Activated T-helper 2 cell treated with anti-CD3 and anti-CD28 coated beads, Interferon-gamma antibody, Interleukin-2, Interleukin-4, amounts not matched to agents 10 μg/mL and 5 μg/mL and 100 μg/mL, durations not matched to agents 14 hours and 24 hours and 36 hours (primary cell): ENCODE measurements at places on chromosomes 1 and 21. TPM values are rescaled to one million over a fixed set of nuclear protein-coding genes. Genes with fewer than 3 reads are reported as not detected.

S100A6 gene
- 209 and 229 TPM in 2 replicates for total RNA-seq

CACNA1S gene
- total RNA-seq: not detected in 2 replicates

DNA sequence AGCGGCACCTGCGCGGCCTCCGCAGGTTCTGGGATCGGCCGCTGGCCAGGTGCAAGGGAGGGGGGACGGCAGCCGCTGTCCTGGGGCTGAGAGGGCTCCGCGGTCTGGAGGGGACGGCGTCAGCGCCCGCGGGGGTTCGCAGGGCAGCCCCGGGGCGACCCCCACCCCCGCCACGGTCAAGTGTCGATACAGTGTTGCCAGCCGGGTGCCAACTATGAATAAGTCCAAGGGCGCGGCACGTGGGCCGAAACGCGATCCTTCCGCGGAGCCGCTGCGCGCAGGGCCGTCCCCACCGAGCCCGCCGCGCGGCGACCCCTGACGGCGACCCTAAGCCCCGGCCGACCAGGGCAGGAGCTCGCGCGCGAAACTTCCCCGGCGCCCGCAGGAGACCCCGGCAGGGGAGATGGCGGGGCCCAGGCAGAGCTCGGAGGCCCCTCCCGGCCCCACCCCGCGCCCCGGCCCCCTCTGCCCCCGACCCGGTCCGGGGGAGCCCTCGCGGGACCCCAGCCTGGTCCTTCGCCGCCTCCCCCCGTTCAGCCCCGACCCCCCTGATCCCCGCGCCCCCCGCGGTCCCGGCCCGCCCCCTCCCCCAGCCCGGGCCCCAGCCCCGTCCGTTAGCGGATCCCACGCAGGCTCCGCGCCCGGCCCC is 586 bp upstream of the AGPAT3 start:
- H3K4me1 ChIP-seq: peaks cover 36% of the 10 kb centered on the region
- H3K4me3 ChIP-seq: peak overlapping the region; percentile 30

- no peaks in the 10 kb centered on the region for H3K4me1 ChIP-seq
- H3K4me3 ChIP-seq: no peak overlapping the region
- no peak for DNase-seq
- H3K27ac ChIP-seq: no peak overlapping the region
Observed at GRCh38 chr1:218926631-218927030, 247.0 kb upstream of the LYPLAL1 start.

GRCh38 chr1:17502326-17502778 is 37.1 kb upstream of the ARHGEF10L start:
- H3K4me3 ChIP-seq: no peak overlapping the region
- H3K4me1 ChIP-seq: no peaks in the 10 kb centered on the region
- H3K27me3 ChIP-seq: peaks cover 2% of the 10 kb centered on the region

DNA sequence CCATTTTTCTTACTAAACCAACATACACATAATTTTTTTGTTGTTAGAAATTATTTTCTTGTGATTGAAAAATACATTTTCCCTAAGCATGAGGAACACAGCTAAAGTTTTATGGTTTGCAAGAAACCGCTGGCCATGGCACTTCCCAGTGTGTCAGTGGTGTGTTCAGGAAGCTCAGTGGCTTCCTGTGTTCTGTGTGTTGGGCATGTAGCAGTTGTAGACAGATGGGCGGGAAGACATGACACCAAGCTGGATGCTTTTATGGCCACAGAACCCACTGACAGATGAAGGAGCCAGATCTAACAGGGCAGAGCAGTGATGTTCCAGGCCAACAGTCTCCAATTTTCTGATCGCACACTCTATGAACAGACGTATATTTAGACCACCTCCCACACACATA is 119.8 kb downstream of the GALNT2 start:
- peak overlapping the region; percentile 24 for H3K27ac ChIP-seq
- H3K36me3 ChIP-seq: peaks cover 28% of the 10 kb centered on the region
- DNase-seq: no peak
- H3K27me3 ChIP-seq: no peaks in the 10 kb centered on the region
- H3K4me1 ChIP-seq: peaks cover 47% of the 10 kb centered on the region
- no peak overlapping the region for H3K4me3 ChIP-seq

- no peaks in the 10 kb centered on the region for H3K4me1 ChIP-seq
- H3K27ac ChIP-seq: no peak overlapping the region
- no peak overlapping the region for H3K4me3 ChIP-seq
- no peaks in the 10 kb centered on the region for H3K36me3 ChIP-seq
Observed at GRCh38 chr21:31537872-31538576, 121.5 kb upstream of the SOD1 start.

PIGR gene
- not detected in 2 replicates for total RNA-seq

DNA sequence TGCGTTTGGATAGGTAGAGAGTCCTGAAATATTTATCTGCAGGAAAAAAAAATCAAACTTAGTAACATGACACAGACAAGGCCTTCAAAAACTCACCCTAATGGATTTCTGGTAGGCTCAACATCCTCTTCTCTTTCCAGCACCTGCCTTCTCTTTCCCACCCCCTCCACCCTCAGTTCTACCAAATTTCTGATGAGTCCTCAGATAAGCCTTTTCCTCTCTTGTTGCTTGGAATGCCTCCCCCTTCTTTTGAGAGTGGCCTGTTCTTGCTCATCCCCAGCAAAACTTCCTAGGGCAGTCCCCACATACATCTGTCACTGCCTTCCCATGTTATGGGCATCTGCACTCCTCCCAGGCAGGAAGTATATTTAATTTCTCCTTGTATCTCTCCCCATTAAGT is 7.6 kb upstream of the LBR start:
- H3K36me3 ChIP-seq: no peaks in the 10 kb centered on the region
- no peak for DNase-seq
- no peak overlapping the region for H3K27ac ChIP-seq
- H3K4me1 ChIP-seq: peaks cover 14% of the 10 kb centered on the region
- no peaks in the 10 kb centered on the region for H3K27me3 ChIP-seq
- H3K4me3 ChIP-seq: no peak overlapping the region

DNA sequence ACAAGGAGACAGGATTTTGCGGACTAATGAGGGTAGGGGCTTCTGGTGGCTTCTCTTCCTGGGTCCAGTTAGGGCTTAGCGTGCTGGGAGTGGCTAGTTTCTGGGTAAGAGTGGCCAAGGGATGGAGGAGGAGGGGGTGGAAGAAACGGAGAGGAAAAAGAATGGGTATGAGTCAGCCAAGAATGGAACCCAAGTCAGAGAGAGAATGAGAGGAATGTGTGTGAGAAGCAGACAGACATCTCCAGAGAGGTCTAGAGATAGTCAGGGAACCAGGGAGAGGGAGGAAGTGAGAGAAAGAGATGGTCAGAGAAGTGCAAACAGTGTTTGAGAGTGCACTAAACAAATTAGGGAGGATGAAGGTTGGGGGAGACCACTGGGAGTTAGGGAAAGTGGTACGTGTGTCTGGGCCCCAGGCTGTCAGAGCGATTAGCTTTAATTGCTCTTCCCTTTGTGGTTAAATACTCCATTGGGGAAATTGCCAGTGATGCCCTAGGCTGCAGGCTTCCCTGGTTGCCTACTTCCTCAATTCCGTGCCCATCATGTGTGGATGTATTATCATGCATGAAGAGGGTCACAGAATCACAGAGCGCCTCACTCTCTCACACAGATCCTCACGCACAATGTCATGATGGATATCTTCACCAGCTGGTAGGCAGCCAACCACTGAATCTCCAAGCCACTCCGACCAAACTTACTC is 1.4 kb downstream of the PEA15 start:
- peaks cover 40% of the 10 kb centered on the region for H3K4me1 ChIP-seq
- peak overlapping the region; percentile 88 for H3K4me3 ChIP-seq
- H3K27ac ChIP-seq: peak overlapping the region; percentile 52
- DNase-seq: no peak
- no peaks in the 10 kb centered on the region for H3K27me3 ChIP-seq

CHIA gene
- total RNA-seq: not detected in 2 replicates

DNA sequence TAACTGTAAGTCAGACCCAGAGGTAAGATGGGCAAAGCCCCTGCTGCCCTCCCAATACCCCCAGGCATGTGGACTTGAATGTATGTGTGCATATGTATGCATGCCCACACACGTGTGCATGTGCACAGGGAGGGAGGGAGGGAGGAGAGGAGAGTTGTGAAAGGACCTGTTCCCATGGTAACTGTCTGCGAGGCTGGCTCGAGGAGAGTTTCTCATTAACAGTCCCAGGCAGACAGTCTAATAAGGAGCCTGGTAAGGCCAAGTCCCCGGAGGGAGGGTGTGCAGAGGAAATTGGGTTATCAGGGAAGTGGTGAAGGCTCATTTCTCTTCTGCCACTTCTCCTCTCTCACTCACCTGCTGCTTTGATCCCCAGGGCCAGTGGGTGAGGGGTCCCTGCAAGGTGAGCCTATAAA is 74.9 kb downstream of the NFASC start:
- no peak overlapping the region for H3K27ac ChIP-seq
- H3K27me3 ChIP-seq: no peaks in the 10 kb centered on the region
- no peaks in the 10 kb centered on the region for H3K4me1 ChIP-seq
- no peak overlapping the region for H3K4me3 ChIP-seq

UBL4B gene
- not detected in 2 replicates for total RNA-seq

PPOX gene
- 35.6 and 36.5 TPM in 2 replicates for total RNA-seq

SIPA1L2 gene
- total RNA-seq: 3.4 and 3.7 TPM in 2 replicates

- H3K36me3 ChIP-seq: peaks cover 14% of the 10 kb centered on the region
- no peak overlapping the region for H3K27ac ChIP-seq
- H3K4me1 ChIP-seq: peaks cover 15% of the 10 kb centered on the region
- H3K27me3 ChIP-seq: no peaks in the 10 kb centered on the region
Observed at GRCh38 chr1:66996018-66996682, 57.8 kb downstream of the SLC35D1 start.

SPRR2G gene
- total RNA-seq: not detected in 2 replicates

DNA sequence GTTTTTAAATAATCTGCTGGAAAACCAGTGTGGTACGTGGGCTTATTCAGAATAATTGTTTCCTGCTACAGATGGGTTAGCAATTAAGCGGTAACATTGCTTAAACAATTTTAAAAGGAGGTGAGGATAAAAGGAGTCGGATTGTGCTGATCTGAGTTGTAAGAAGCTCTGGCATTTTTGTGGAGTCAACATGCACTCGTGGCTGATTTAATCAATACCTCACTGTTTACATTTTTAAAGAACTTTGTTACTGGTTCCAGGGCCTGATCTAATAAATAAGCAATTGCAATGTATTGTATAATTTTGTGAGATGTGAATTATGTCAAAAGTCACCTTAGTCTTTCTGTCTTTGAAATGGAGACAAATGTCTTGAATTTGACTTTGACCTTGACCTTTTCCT is 474.0 kb downstream of the SETD4 start:
- no peak overlapping the region for H3K4me3 ChIP-seq
- H3K27me3 ChIP-seq: peaks cover 12% of the 10 kb centered on the region
- peaks cover 14% of the 10 kb centered on the region for H3K4me1 ChIP-seq
- no peak for DNase-seq
- H3K36me3 ChIP-seq: no peaks in the 10 kb centered on the region

DNA sequence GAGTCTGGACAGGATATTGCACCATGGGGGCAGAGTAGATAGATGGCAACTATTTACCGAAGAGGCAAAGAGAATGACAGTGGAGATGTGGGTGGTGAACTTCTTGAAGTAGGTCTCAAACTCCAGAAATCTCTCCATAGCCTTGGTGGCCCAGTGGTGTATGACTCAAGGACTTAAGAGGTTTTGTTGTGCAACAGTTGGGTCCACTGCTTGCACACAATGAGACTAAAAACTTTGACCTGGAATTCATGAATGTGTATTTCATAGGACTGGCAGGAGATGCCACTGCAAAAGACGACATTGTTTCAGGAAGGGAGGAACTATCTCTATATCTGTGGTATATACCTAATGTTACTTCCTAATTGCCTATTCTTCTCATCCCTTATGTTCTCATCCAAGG is 75.9 kb downstream of the ZSCAN20 start:
- no peak for DNase-seq
- H3K36me3 ChIP-seq: no peaks in the 10 kb centered on the region
- no peaks in the 10 kb centered on the region for H3K4me1 ChIP-seq
- no peak overlapping the region for H3K4me3 ChIP-seq

CR1L gene
- not detected in 2 replicates for total RNA-seq

DNA sequence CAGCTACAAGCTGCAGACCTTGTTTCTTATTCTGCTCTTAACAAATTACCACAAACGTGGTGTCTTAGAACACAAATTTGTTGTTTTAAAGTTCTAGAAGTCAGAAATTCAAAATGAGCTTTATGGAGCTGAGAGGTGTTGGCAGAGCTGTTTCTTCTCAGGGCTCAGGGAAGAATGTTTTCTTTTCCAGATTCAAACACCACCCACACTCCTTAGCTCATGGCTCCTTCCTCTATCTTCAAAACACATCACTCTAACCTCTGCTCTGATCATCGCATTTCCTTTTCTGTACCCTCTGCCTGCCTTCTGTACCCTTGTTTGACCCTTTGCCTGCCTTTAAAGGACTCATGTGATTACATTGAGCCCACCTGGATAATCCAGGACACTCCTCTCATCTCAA is 26.9 kb upstream of the ITLN1 start:
- H3K36me3 ChIP-seq: no peaks in the 10 kb centered on the region
- no peak overlapping the region for H3K4me3 ChIP-seq
- H3K27ac ChIP-seq: no peak overlapping the region
- H3K27me3 ChIP-seq: peaks cover 18% of the 10 kb centered on the region
- no peaks in the 10 kb centered on the region for H3K4me1 ChIP-seq
- no peak for DNase-seq

- H3K4me1 ChIP-seq: peaks cover 1% of the 10 kb centered on the region
- DNase-seq: no peak
- H3K4me3 ChIP-seq: no peak overlapping the region
- H3K27ac ChIP-seq: no peak overlapping the region
- H3K27me3 ChIP-seq: peaks cover 2% of the 10 kb centered on the region
- no peaks in the 10 kb centered on the region for H3K36me3 ChIP-seq
Observed at GRCh38 chr1:30856260-30856790, 52.2 kb downstream of the SDC3 start.

ADAMTS5 gene
- not detected in 2 replicates for total RNA-seq

HEATR1 gene
- 62.0 and 66.1 TPM in 2 replicates for total RNA-seq

DNA sequence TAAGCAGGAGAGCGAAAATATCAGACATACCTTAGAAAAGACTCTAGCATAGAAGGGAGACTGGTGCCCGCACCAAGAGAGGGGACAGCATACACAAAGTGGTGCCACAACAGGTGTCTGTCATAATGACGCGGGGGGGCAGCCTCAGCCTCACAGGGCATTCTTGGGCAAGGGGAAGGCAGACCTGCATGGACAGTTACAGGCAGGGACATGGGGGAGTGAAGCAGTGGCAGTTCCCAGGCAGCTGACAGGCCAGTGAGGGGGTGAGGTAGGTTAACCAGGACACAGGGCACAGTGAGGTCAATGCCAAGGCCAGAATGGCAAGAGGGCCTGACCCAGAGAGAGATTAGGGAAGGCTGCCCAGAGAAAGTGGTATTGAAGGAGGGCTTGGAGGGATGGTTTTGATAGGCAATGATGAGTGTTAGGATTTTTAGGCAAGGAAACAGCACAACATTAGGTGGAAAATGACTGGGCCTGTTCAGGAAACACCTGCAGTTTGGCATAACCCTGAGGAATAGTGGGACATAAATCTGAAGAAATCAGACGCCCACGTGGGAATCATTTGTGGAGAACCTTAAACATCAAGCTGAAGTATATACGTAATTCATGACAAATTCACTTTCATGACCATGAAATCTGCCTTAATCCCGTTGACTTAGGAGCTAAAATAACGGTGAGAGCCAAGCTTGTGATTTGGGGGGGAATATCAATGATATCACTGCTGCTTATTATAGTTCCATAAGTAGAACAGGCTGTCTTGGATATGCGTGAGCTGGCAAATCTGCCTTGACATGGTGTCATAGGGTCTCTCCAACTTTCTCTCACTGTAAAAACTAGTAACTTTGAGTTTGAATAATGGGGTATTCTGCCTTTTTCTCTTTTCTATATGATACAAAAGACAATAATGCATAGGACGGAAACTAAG is 8.9 kb downstream of the PTPN14 start:
- DNase-seq: no peak
- no peaks in the 10 kb centered on the region for H3K27me3 ChIP-seq
- H3K4me3 ChIP-seq: no peak overlapping the region
- peaks cover 32% of the 10 kb centered on the region for H3K36me3 ChIP-seq

THEMIS2 gene
- total RNA-seq: 25.1 and 29.1 TPM in 2 replicates

- peaks cover 16% of the 10 kb centered on the region for H3K4me1 ChIP-seq
- no peaks in the 10 kb centered on the region for H3K36me3 ChIP-seq
- peaks cover 1% of the 10 kb centered on the region for H3K27me3 ChIP-seq
- H3K4me3 ChIP-seq: no peak overlapping the region
- DNase-seq: no peak
- H3K27ac ChIP-seq: no peak overlapping the region
Observed at GRCh38 chr1:38528623-38529022, 330.9 kb downstream of the RRAGC start.
